ENCODE measurements at places on chromosomes 3 and 15.

DNA sequence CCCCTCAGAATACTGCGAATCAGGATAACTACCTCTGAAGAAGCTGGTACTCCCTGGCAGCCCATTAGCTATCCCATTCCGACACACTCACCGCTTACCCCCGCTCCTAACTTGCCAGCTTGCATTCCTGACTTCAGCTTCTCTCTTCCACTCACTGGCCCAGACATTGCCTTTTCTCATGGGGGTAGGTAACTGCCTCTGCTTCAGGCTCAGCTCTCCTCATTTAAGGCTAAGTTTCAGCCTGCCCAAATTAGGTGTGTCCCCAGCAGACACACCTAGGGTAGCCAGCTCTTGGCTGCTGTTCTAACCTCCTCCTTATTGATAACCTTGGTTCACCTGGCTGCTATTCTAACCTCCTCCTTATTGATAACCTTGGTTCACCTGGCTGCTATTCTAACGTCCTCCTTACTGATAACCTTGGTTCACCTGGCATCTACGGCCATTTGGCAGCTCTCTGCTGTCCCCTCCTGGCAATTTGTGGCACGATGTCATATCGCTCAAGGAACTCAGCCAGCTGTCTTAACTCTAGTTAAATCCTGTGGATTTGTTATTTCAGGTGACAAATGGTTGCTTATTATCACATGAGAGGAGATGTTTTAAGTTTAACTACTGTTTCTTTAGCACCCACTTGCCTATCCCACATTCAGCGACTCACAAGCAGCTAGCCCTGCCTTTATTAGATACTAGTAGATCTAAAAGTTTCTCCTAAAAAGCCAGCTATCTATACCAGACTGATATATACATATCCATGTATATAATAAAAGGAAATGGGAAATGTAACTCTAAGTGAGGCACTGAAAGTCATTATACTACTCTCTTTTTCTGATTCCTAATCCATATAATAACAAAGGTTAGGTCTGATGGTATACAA is 106.5 kb upstream of the ACP3 start:
- no peaks in the 10 kb centered on the region for H3K36me3 ChIP-seq
- H3K27me3 ChIP-seq, result no peaks in the 10 kb centered on the region
- no peaks in the 10 kb centered on the region for H3K4me1 ChIP-seq
- no peak overlapping the region for H3K4me3 ChIP-seq
- H3K27ac ChIP-seq, result no peak overlapping the region

DNA sequence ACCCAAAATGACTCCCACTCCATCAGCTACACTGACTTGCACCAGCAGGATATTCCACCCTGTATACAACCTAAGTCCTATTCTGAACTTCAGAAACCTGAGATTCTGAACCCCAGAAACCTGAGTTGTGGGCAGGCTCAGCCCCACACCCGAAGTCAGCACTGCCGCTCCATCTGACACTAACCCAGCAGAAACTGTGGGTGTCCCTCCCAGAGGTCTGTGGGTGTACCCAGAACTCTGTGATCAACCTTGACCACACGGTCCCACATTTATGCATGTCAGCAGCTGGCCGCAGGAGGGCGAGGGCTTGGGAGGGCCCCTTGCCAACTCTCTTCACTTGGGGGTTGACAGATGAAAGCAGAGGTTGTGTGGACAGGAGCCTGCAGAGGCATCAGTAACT is 9.3 kb downstream of the OXTR start:
- H3K27ac ChIP-seq, result no peak overlapping the region
- no peak for DNase-seq
- no peak overlapping the region for H3K4me3 ChIP-seq
- H3K27me3 ChIP-seq, result peaks cover 11% of the 10 kb centered on the region

- DNase-seq, result no peak
- peaks cover 33% of the 10 kb centered on the region for H3K27me3 ChIP-seq
- no peaks in the 10 kb centered on the region for H3K36me3 ChIP-seq
Measured at GRCh38 chr15:68471541-68471940, 39.6 kb upstream of the ITGA11 start.

DNA sequence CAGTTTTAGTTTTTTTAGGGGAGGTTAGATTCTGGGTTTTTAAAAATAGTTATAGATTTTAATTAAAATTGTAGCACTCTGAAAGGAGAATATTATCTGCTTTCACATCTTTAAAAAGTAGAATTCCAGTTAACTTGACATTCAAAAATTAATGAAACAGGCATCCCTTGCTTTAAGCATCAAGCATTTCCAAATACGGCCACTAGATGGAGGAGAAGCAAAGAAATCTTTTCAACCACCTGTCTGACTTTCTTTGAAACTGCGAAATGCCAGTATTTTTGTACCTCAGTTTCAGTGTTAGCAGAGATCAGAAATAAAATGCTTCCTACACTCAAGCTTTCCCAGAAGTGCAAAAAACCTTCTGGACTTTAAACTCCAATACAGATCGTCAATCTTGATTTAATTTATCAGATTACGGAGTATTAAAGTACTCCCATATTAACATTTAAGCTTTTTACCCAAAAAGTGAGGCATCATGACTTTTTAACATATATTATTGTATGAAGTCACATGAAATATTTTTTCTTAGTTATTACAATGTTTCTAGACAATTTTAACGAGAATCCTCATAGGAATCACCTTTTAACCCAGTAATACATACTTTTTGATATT is 153.3 kb downstream of the P3H2 start:
- H3K27me3 ChIP-seq, result peaks cover 6% of the 10 kb centered on the region
- no peak overlapping the region for H3K27ac ChIP-seq
- H3K36me3 ChIP-seq, result no peaks in the 10 kb centered on the region
- H3K4me1 ChIP-seq, result no peaks in the 10 kb centered on the region

GRCh38 chr3:149646181-149646766 is 11.6 kb downstream of the WWTR1 start:
- no peak overlapping the region for H3K4me3 ChIP-seq
- H3K27ac ChIP-seq, result no peak overlapping the region
- H3K4me1 ChIP-seq, result no peaks in the 10 kb centered on the region
- no peak for DNase-seq

DNA sequence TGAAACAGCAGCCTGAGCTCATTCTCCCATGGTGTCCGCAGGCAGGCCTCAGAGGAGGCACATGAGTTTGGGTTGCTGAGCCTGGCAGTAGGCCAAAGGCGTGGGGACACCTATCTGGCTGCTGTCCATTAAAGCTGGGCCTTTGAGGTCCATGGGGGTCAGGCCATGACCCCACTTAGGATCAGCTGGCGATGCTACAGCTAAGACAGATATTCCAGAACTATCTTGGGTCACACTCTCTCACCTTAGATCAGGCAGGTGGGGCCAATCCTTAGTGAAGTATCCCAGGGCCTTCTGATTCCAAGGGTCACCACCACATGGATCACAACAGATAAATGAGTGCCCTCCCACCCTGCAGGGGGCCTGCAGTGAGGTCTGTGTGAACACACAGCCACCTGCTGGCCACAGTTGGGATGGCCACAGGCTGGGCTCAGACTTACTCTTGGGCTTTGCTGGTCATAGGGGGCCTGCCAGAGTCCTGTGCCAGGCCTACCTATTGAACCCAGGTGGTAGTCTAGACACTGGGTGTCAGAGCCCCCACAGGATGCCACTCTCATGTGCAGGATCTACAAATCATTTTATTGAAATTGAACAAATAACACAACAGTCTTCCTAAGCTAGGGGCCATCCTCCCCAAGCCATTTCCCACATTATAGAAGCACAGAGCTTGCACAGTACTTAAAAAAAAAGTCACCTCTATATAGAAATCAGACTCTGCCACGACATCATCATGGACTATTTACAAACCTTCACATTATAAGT is 2.0 kb upstream of the HYAL2 start:
- peak overlapping the region; percentile 2 for H3K4me3 ChIP-seq
- H3K27ac ChIP-seq, result no peak overlapping the region
- H3K4me1 ChIP-seq, result peaks cover 38% of the 10 kb centered on the region
- peak; percentile 78 for DNase-seq

- H3K4me1 ChIP-seq, result no peaks in the 10 kb centered on the region
- H3K36me3 ChIP-seq, result no peaks in the 10 kb centered on the region
- H3K4me3 ChIP-seq, result no peak overlapping the region
- no peak overlapping the region for H3K27ac ChIP-seq
- peaks cover 54% of the 10 kb centered on the region for H3K27me3 ChIP-seq
- no peak for DNase-seq
Measured at GRCh38 chr15:75785771-75786574, 57.3 kb upstream of the UBE2Q2 start.

GRCh38 chr15:52733696-52734255 is 54.6 kb upstream of the ATOSA start:
- DNase-seq, result no peak
- H3K27me3 ChIP-seq, result peaks cover under 1% of the 10 kb centered on the region
- H3K4me1 ChIP-seq, result peaks cover 51% of the 10 kb centered on the region
- H3K36me3 ChIP-seq, result no peaks in the 10 kb centered on the region
- no peak overlapping the region for H3K4me3 ChIP-seq
